ENCODE measurements at places on chromosomes 2 and 18.

- DNase-seq, result no peak
These were observed 2.4 kb downstream of the ERBB4 start for GRCh38 chr2:212535996-212536816.

- DNase-seq, result no peak
These were observed 34.2 kb downstream of the ADI1 start for GRCh38 chr2:3485166-3485565.

- DNase-seq, result no peak
These were observed 18.5 kb downstream of the DSG2 start for GRCh38 chr18:31516437-31516836.

DNA sequence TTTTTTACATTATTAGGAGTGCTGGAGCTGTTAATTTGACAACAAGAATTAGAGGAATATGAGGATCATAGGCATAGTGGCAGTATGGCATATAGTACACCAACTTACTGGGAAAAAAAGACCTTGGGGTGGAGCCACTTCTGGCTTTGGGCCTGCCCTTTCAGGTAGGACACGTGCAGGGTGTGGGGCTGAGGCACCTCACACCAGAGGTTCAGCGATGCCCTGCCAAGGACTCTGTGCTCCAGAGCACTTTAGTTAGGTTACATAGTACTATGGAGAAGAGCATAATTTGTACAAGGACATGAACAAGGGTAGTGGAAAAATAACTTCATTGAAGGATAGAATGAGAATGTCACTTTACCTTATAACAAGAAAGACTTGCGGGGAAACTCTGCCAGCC is 77.1 kb upstream of the CD302 start:
- DNase-seq, result no peak

DNA sequence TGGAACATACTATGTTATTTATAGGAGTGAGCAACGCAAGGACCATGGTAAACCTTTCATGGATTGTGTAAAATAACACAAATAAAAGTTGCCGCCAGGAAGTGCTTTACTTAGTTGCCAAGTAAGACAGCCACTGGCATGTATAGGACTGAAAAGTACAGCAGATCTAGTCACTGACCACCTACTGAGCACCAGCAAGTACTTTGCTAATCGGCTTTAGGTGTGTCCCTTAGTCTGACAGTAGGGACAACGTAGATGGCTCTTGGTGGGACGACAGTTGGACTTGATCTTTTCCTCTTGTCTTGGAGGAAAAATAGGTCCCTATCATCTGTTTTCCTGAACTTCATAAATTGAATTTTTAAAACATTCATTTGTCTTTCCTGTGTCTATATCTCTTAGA is 13.6 kb upstream of the CXXC1 start:
- no peak for DNase-seq

GRCh38 chr2:43333656-43334144 is 107.3 kb upstream of the ZFP36L2 start:
- DNase-seq, result no peak

DNA sequence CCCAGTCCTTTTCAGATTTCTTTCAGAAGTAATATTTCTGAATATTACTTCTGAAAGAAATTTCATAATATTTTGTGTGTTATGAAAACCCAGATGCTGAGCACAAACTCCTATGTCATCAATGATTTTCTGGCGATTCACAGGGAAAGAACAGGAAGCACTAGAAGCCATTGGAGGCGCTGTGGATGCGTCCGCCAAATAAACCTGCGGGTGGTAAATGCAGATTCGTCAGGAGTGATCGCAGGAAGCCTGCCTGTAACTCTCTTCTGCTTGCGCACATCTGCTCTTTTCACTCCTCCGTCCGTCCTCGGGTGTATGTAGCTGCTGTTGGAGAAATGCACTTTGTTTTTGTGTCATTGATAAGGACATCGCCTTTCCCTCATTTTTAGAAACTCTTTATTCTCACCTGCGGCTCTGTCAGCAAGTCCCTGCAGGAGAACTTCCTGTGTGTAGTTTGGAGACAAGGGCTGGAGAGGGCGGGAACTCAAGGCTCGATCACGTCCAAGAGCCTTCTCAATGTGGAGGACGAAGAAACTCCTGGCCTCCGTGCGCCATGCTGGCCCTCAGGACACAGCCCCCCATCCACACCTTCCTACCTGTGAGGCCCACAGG is 483.8 kb downstream of the GALR1 start:
- DNase-seq, result no peak

GRCh38 chr2:50582164-50582563 is 449.8 kb downstream of the NRXN1 start:
- DNase-seq, result no peak

DNA sequence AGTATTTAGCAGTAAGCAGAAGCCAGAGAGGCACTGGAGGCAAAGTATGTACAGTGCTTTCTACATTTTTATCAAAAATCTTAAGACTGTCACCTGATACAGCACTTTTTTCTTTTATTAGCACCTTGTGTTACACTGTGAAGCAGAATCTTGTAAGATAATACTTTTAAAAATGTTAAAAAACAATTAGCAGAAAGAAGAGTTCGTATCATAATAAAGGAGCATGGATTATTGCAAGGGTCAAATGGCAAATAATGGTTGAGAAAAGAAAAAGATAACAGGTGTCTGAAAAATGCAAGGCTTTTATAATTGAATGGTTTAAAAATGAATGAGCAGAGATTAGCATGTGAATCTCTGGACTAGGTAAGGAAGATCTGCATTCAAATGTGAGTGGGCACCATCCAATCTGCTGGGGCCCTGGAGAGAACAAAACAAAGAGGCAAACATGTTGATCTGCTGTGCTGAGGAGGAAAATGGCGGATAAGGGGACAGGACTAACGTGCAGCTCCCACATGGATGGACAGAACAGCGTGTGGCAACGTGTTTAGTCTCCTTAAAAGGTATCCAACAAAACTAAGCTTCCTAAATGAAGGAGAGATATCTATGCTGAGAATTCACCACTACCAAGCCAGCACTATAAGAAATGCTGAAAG is 9.5 kb downstream of the CEBPZOS start:
- DNase-seq, result no peak

GRCh38 chr2:217611056-217611455 is 391.7 kb downstream of the TNS1 start:
- DNase-seq, result no peak

DNA sequence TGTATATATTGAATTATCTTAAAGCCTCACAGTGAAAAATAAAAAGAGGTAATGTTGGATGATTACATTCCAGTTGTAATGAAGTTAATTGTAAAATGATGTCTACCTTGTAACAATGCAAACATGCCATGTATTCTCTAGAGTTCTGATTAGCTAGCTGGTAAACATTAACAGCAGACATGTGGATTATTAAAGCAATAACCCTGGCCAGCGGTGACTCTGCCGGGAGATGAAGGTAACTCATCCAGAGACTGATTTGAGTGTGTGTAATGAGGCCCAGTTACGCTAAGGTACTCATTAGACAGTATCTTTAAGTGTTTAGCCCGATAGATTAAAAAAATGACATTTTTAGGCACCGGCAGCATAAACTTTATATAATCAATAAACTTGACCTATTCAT is 79.6 kb upstream of the REV1 start:
- DNase-seq, result no peak

DNA sequence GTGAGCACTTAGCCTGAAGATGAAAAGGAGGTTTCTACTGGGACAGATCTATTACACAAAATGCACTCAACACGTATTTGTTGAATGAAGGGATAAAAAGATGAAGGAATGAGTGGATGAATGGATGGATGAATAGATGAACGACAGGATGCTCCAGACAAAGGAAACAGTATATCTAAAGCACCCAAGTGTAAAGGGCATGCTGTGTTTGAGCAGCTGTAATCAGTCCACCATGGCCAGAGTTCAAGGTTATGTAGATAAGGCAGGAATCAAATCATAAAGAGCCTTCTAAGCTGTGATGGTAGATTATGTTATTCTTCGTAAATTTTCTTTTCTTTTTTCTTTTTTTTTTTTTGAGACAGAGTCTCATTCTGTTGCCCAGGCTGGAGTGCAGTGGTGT is 213.8 kb upstream of the FBXO11 start:
- DNase-seq, result no peak

- peak; percentile 39 for DNase-seq
These were observed 49.8 kb upstream of the LGALSL start for GRCh38 chr2:64404002-64404731.

GRCh38 chr2:96404446-96405373 is 69.1 kb downstream of the NCAPH start:
- DNase-seq, result no peak

Data from fibroblast of skin of left quadriceps (primary cell).